ENCODE measurements at places on chromosomes 1 and 21. TPM values are rescaled to one million over a fixed set of nuclear protein-coding genes. Genes with fewer than 3 reads are reported as not detected.

The COL11A1 gene
- total RNA-seq: not detected

The TAS1R1 gene
- total RNA-seq: not detected

The ZSWIM5 gene
- total RNA-seq: 1.1 TPM

The AURKAIP1 gene
- 59.2 TPM for total RNA-seq

The HCRTR1 gene
- total RNA-seq: not detected

The KIF26B gene
- total RNA-seq: not detected

The PBX1 gene
- total RNA-seq: 0.64 TPM

The KIAA1614 gene
- 0.20 TPM for total RNA-seq

The DYNLT5 gene
- not detected for total RNA-seq

The IL6R gene
- total RNA-seq: 31.7 TPM

The OR2T33 gene
- total RNA-seq: 0.25 TPM

The RIPPLY3 gene
- not detected for total RNA-seq

GRCh38 chr1:15157524-15158399, 4.2 kb downstream of the TMEM51 start:
- peaks cover 24% of the 10 kb centered on the region for H3K27me3 ChIP-seq
- no peak overlapping the region for H3K27ac ChIP-seq
- no peak overlapping the region for H3K4me3 ChIP-seq
- peaks cover 23% of the 10 kb centered on the region for H3K4me1 ChIP-seq
- no peaks in the 10 kb centered on the region for H3K36me3 ChIP-seq

- no peaks in the 10 kb centered on the region for H3K27me3 ChIP-seq
- H3K36me3 ChIP-seq: no peaks in the 10 kb centered on the region
- no peak overlapping the region for H3K27ac ChIP-seq
- H3K4me3 ChIP-seq: no peak overlapping the region
- peaks cover 8% of the 10 kb centered on the region for H3K4me1 ChIP-seq
Observed at GRCh38 chr1:19511116-19511515, 25.8 kb upstream of the CAPZB start.

GRCh38 chr1:175208773-175209492, 16.4 kb upstream of the KIAA0040 start:
- peak overlapping the region; percentile 56 for H3K27ac ChIP-seq
- peaks cover 37% of the 10 kb centered on the region for H3K4me1 ChIP-seq
- DNase-seq: peak; percentile 28
- H3K36me3 ChIP-seq: no peaks in the 10 kb centered on the region

DNA sequence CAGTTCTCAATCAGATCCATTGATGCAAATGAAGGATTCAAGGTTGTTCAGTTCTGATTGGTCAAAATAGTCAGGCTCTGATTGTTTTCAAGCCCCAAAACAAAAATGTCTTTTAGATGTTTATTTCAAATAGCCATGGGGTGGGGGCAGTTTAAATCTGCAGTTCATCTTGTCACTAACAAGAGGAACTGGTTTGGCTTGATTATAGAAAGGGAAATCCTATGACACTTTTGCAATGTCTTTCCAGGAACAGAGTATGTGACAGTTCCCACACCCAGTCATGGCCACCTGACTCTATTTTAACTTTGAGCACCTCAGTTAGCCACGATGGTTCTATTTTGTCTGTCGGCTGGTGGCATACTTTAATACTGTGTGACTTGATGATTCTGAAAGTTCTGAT, 1544.1 kb downstream of the PLA2G4A start:
- H3K36me3 ChIP-seq: no peaks in the 10 kb centered on the region
- H3K27me3 ChIP-seq: no peaks in the 10 kb centered on the region
- H3K4me3 ChIP-seq: no peak overlapping the region
- DNase-seq: no peak

DNA sequence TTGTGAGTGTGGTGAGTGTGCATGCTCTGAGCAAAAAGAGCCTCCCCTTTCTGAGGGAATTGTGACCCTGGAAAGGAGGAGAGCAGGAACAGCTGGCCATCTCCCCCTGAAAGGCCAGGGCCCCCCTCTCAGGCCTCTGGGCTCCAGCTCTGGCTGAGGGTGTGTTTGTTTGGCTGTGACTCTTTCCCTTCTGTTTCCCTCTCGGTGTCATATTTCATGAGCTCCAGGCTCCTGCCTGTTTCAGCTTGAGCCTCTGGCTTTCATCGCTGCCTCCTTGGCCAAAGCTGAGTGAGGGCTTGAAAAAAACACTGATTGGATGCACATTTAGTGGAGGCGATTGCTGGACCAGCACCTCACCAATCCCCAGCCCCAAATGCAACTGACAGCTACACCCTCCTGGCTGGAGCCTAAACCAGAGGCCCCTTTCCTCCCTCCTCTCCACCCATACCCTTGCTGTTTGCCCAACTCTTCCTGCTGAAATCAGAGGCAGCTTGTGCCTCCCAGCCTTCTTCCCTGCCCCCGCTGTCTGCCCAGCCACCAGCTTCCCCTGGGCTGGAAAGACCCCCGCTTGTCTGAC, 64.1 kb downstream of the DDR2 start:
- no peaks in the 10 kb centered on the region for H3K27me3 ChIP-seq
- no peak overlapping the region for H3K4me3 ChIP-seq
- no peak overlapping the region for H3K27ac ChIP-seq
- H3K36me3 ChIP-seq: no peaks in the 10 kb centered on the region

GRCh38 chr1:237318748-237319147, 276.8 kb downstream of the RYR2 start:
- no peak for DNase-seq
- no peak overlapping the region for H3K4me3 ChIP-seq
- no peaks in the 10 kb centered on the region for H3K36me3 ChIP-seq
- H3K27me3 ChIP-seq: no peaks in the 10 kb centered on the region

GRCh38 chr1:246815693-246816270, 91.6 kb downstream of the SCCPDH start:
- peaks cover 3% of the 10 kb centered on the region for H3K4me1 ChIP-seq
- H3K27ac ChIP-seq: no peak overlapping the region
- no peak overlapping the region for H3K4me3 ChIP-seq
- DNase-seq: no peak

- H3K4me3 ChIP-seq: no peak overlapping the region
- H3K4me1 ChIP-seq: no peaks in the 10 kb centered on the region
- no peak for DNase-seq
- peaks cover 2% of the 10 kb centered on the region for H3K27me3 ChIP-seq
- H3K27ac ChIP-seq: no peak overlapping the region
- no peaks in the 10 kb centered on the region for H3K36me3 ChIP-seq
Observed at GRCh38 chr1:119472080-119472818, 34.8 kb upstream of the HSD3B1 start.

GRCh38 chr1:6785318-6785727, at the start of gene CAMTA1:
CAMTA1 (plus strand) TSS chr1:6785454; CDS start chr1:6785531, 77 bp downstream.
- DNase-seq: no peak
- H3K4me3 ChIP-seq: peak within 1 kb of the TSS; percentile 80
- H3K4me1 ChIP-seq: peaks cover 30% of the 10 kb centered on the region
- H3K27ac ChIP-seq: peak within 1 kb of the TSS; percentile 92
- no peaks in the 10 kb centered on the region for H3K36me3 ChIP-seq

- H3K36me3 ChIP-seq: peaks cover 51% of the 10 kb centered on the region
- no peak overlapping the region for H3K4me3 ChIP-seq
- peaks cover 51% of the 10 kb centered on the region for H3K4me1 ChIP-seq
- DNase-seq: no peak
Observed at GRCh38 chr1:204456826-204457442, 37.7 kb downstream of the PIK3C2B start.

GRCh38 chr21:40043423-40043822, 176.2 kb downstream of the PCP4 start:
- H3K4me1 ChIP-seq: no peaks in the 10 kb centered on the region
- H3K4me3 ChIP-seq: no peak overlapping the region
- no peak for DNase-seq
- H3K27me3 ChIP-seq: no peaks in the 10 kb centered on the region
- no peak overlapping the region for H3K27ac ChIP-seq

DNA sequence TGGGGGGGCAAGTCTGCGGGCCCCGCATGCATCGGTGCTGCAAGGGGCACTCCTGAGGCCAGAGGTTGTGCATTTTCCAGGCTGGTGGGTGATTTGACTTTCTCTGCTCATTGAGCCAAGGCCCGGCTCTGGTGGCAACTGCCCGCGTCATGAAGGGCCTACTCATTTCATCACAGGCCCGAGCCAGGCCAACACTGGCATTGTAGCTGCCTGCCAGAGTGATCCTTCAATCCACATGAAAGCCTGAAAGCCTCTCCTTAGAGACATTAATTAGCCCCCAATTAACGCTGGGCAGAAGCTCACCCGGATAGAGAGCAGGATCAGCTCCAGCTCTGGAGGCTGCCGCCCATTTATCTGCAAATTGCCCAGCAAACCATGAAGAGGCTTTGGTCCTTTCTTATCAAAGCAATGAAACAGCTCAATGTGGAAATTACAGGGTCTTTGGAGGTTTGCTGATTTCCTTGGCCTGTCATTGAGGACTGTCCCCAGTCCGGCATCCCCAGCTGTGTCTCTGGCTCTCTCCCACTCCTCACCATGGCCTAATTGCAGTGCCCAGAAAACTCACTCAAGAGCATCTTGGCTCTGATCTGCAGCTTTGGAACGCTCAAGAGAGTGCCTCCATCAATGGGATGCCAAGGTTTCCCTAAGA, 50.4 kb upstream of the STUM start:
- H3K4me3 ChIP-seq: no peak overlapping the region
- H3K4me1 ChIP-seq: no peaks in the 10 kb centered on the region

- H3K4me3 ChIP-seq: no peak overlapping the region
- no peak for DNase-seq
- no peak overlapping the region for H3K27ac ChIP-seq
- no peaks in the 10 kb centered on the region for H3K36me3 ChIP-seq
- H3K4me1 ChIP-seq: peaks cover 29% of the 10 kb centered on the region
Observed at GRCh38 chr1:12048372-12048771, 14.7 kb upstream of the TNFRSF8 start.

- H3K4me1 ChIP-seq: peaks cover 6% of the 10 kb centered on the region
- DNase-seq: no peak
- H3K36me3 ChIP-seq: no peaks in the 10 kb centered on the region
- no peak overlapping the region for H3K4me3 ChIP-seq
Observed at GRCh38 chr1:194042736-194043135, 856.3 kb upstream of the B3GALT2 start.

DNA sequence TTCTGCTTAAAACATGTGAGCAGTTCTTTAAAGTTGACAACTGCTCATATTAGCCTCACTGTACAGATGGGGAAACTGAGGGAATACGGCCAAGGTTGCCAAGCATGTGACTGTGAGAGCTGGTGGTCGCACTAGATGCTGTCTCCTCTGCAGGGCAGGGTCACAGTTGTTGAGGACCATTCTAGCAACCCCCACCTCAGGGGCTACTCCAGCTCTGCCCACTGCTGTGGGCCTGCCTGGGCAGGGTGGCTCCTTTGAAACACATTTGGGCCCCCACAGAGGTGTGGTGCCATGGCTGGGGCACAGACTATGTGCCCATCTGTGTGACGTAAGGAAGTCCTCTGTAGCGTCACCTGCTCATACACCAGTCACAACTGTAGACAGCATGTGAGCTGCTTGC, 779 bp downstream of the THEM5 start:
- H3K27ac ChIP-seq: no peak overlapping the region
- DNase-seq: no peak
- peaks cover 5% of the 10 kb centered on the region for H3K36me3 ChIP-seq
- no peaks in the 10 kb centered on the region for H3K27me3 ChIP-seq
- no peak overlapping the region for H3K4me3 ChIP-seq
- peaks cover 3% of the 10 kb centered on the region for H3K4me1 ChIP-seq

- H3K27me3 ChIP-seq: no peaks in the 10 kb centered on the region
- H3K36me3 ChIP-seq: no peaks in the 10 kb centered on the region
- no peak for DNase-seq
- no peaks in the 10 kb centered on the region for H3K4me1 ChIP-seq
Observed at GRCh38 chr1:216459651-216460207, 36.5 kb upstream of the USH2A start.

DNA sequence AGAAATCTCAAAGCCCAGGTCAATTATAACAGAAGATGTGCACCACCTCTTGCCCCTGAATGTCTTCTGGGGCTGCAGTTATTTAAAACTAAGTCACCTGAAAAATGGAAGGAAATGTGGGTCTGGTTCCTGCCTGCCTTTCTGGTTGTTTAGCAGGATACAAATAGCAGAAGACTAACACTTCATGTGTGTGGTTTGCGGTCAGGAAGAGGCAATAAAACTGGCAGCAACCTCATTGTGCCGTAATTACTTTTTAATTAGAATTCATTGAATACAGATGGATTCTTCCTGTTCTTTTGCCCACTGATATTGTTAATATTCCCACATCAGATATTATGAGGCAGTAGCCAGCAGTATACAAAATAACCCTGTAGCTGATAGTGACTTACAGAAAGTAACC, 345.7 kb downstream of the ZNF326 start:
- no peaks in the 10 kb centered on the region for H3K36me3 ChIP-seq
- H3K27ac ChIP-seq: no peak overlapping the region
- no peak for DNase-seq
- H3K4me1 ChIP-seq: no peaks in the 10 kb centered on the region

GRCh38 chr1:10046356-10047085, 13.8 kb downstream of the UBE4B start:
- no peak overlapping the region for H3K4me3 ChIP-seq
- peaks cover 50% of the 10 kb centered on the region for H3K36me3 ChIP-seq
- no peak for DNase-seq
- H3K27ac ChIP-seq: no peak overlapping the region

GRCh38 chr1:245172026-245172425, 17.2 kb downstream of the KIF26B start:
- no peak overlapping the region for H3K4me3 ChIP-seq
- H3K36me3 ChIP-seq: no peaks in the 10 kb centered on the region
- no peak overlapping the region for H3K27ac ChIP-seq
- no peaks in the 10 kb centered on the region for H3K4me1 ChIP-seq
- H3K27me3 ChIP-seq: peaks cover 23% of the 10 kb centered on the region
- no peak for DNase-seq

DNA sequence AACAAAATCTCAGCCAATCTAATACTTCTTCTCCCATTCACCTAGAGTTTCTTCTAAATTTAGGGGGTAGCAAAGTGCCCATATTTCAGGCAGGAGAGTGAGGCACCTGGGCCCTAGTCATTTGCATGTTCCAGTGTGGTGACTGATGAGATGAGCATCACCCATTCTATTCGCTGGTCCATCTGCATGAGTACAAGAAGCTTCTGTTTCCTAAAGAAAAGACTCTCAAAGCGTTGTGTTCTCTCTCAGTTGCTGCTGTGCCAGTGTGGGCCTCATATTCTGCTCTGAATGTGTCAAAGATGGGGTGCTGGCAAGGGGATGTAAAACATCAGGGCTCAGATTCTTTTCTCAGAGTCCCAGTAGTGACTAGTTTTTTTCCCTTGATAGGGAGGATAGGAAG, 16.1 kb upstream of the DPYD start:
- no peaks in the 10 kb centered on the region for H3K27me3 ChIP-seq
- DNase-seq: no peak
- no peaks in the 10 kb centered on the region for H3K36me3 ChIP-seq
- peaks cover 3% of the 10 kb centered on the region for H3K4me1 ChIP-seq

DNA sequence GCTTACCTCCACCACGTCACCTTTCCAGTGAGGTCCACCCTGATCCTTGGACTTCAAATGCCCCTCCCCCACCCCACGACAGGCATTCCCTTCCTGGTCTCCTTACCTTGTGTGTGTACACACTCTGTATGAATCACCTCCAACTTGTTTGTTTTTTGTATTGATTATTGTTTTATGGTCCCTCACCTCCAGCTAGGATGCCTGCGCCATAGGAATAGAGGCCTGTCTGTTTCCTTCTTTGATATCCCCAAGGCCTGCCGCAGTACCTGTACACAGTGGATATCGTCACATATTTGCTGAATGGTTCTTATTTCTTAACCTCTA, 219.6 kb upstream of the POU3F1 start:
- no peaks in the 10 kb centered on the region for H3K4me1 ChIP-seq
- H3K27me3 ChIP-seq: peaks cover 5% of the 10 kb centered on the region
- H3K36me3 ChIP-seq: no peaks in the 10 kb centered on the region
- DNase-seq: no peak
- H3K4me3 ChIP-seq: no peak overlapping the region

- H3K27ac ChIP-seq: no peak overlapping the region
- H3K4me3 ChIP-seq: no peak overlapping the region
- no peak for DNase-seq
- H3K4me1 ChIP-seq: peaks cover 15% of the 10 kb centered on the region
Observed at GRCh38 chr1:22453181-22453580, 1.5 kb downstream of the ZBTB40 start.

All from CD4-positive, alpha-beta T cell (primary cell).